ENCODE measurements at places on chromosomes 12 and 14.

DNA sequence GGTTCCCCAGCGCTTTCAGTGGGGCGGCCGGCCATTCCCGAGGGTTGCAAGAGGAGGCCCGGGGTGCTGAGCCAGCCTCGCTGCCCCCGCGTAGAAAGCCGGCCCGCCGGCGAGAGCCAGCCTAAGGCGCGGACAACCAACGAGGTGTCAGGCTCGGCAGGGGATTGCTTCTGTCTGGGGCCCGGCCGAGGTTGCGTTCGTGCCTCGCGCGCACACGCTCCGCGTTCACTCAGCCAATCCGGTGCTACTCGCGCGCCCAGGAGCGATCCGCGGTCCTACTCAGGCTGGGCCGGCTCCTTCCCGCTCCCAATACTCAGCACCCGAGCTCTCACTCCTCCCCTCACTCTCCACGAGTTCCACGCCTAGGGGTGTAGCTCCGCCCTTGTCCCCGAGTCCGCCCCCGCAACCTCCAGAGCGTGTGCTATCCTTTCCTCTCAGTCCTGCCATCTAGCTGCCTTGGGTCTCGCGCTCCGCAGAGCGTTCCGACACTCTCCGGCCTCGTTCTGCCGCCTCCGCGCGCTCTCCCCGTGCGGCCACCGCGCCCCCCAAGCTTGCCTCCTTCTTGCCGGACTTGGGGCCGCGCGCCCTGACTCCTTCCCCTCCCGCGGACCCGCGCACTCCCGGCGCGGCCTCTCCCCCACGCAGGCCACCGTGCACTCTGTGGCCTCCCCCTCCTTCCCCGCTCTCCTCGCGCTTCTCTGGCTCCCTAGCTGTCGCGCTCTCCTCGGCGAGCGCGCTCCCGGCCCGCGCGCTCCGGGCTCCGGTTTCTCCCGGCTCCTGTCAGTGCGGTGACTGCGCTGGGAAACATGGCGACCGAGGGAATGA, at the start of gene GPHN:
Gene GPHN, plus strand, starts transcription at position 426 of the 825 bp plus-strand sequence.
- peak; percentile 94 for DNase-seq

DNA sequence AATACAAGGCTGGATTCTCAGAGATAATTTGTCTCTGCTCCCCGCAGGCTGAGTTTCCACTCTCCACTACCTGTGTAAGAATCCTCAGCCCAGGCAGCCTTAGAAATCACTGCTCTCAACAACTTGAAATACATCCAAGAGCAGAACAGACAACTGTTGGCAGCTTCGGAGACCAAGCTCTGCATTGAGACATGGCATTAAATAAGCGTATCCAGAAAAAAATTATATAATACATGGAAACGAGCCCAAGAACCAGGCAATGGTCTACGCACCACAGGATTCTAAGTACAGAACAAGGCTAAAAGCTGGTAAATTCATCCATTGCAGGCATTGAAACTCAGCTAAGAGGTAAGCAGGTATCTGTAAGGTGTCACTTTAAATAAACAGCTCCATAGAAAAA, 165.5 kb upstream of the DIO3 start:
- DNase-seq: no peak

DNA sequence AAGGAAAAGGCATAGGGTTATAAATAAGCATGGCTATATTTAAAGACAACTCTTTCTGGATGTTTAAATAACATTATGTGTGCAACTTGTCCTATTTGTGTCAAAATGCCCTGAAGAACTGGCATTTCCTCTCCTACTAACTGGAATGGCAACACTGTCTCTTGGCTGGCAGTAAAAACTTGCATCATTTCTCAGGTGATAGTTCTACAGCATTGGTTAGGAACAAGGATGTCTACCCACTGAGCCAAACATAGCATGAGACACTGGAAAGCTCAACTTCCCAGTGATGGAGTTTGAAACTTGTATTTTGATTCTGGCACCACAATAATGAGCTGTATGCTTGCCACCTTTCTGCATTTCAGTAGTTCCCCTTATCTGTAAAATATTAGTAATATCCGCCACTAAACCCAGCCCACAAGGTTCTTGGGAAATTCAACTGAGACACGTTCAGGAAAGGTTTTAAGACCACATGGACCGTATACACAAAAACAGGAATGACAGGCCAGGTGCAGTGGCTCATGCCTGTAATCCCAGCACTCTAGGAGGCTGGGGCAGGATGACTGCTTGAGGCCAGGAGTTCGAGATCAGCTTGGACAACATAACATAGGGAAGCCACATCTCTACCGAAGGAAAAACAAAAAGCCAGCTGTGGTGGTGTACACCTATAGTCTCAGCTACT, 5.1 kb downstream of the SLC38A2 start:
- no peak for DNase-seq

- DNase-seq: no peak
Measured at GRCh38 chr12:2179953-2180736, 127.4 kb downstream of the CACNA1C start.

- no peak for DNase-seq
Measured at GRCh38 chr14:30915596-30915995, 41.2 kb downstream of the COCH start.

DNA sequence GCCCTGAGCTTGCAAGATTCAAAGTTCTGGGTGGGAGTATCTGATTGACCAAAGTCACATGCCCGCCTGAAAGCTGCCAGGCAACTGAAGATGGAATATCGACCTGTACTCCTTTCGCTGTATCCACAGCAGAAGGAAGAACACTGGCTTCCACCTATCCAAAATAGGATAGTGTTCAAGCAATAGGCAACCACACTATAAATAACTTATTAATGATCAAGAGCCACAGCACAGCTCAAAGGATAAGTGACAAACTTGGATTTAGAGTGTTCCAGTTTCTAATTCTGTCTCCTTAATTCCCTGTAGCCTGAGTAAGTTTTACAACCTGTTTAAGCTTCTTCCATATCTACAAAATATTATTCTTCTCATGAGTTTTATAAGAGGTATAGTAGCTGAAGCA, 89.9 kb downstream of the TAOK3 start:
- no peak for DNase-seq

DNA sequence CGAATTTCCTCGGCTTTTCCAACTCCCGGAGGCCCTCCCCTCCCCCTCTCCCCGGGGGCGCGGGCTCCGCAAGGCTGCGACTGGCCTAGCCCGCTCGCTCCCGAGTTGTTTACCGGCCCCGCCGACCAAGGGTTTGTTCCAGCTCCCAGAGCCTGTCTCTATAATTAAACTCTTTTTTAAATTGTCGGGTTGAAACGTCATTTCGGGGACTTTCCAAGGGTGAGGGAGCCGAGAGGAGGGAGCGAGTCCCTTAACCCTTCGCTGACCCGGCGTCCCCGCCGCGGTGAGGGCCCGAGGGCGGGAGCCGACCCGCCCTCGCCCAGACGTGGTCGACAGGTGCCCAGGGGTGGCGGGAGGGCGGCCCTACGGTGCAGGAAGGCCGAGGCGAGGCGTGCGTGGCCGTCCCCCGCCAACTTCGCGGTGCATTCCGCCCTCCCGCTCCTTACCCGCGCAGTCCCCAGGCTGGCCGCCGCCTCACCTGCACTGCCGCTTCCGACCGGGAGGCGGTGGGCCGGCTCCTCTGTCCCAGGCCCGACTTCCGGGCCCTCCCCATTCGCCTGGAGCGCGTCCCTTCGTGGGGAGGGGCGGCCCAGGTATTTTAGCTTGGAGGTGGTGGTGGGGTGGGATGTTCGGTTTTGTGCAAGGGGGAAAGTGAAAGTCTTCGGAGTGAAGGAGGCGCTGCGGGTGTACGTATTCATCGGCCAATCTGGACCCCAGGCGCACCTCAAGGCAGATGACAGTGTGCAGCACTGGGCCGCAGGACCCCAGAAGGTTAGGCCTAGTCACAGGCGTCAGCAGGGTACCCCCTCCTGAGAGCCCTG, 2.9 kb upstream of the ZFP36L1 start:
- DNase-seq: peak; percentile 27

- DNase-seq: no peak
Measured at GRCh38 chr12:105109465-105110212, 2.1 kb downstream of the WASHC4 start.

DNA sequence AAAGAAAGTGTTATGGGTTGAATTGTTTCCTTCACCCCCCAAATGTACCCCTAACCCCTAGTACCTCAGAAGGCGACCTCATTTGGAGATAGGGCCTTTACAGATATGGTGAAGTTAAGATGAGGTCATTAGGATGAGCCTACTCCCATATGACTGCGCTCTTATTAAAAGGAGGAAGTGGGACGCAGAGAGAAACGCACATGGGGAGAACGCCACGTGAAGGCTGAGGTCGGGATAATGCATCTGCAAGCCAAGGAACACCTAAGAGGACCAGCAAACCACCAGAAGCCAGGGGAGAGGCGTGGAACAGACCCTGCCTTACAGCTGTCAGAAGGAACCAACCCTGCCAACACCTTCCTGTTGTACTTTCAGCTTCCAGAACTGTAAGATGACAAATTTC, 1.7 kb upstream of the NRIP2 start:
- DNase-seq: no peak

DNA sequence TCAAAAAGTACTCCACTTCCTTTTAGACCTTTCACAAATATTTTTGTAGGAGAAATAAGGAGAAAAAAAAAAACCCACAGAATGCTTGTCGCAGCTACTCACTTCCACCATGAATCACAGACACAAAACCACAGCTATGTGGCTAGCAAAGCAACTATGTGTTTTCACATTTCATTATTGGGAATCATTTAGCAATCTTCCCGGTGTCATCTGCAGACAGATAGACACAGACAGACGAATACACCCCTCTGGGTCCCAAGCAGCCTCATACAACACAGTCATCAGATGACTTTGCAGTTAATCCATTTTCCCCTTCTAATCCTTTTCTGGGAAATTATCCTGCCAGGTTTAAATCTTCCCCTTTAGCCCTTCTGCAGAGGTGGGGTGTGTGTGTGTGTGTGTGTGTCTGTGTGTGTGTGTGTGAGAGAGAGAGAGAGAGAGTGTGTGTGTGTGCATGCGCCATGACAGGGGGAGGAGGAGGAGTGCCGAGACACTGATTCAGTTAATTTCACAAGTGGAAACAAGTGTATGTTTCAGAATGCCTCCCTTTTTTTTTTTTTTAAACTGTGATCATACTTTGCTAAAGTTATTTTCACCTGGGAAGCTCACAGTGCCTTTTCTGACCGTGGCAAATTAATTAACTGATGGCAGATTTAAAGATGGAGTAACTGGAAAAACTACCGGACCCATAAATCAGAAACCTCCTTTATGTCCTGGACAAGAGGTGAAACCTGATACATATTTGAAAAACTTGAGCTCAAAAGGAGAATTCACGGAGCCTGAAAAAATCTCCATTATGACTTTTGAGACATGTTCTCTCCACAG, 39.9 kb downstream of the LTBP2 start:
- DNase-seq: no peak

- no peak for DNase-seq
Measured at GRCh38 chr12:89672589-89672979, 36.1 kb downstream of the ATP2B1 start.

GRCh38 chr14:85535991-85536832, 6.3 kb downstream of the FLRT2 start:
- no peak for DNase-seq

GRCh38 chr14:68014771-68015170, 195.2 kb downstream of the RAD51B start:
- DNase-seq: no peak

DNA sequence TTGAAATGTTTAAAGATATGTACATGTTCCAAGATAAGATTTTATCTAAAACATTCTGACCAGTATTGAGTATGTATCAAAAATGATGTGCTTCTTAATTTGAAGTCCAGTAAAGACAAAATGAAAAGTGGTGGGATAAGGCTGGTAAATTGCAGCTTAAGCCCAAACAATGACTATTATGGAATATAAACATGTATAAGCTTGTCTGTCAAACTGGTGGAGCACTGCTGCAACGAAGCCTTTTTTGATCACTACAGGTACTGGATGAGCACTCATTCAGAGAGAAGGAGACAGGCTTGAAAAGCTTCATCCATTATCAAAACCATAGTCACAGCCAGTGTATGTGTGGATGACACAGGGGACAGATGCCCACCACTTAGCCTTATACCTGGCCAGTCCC, 138.4 kb downstream of the ATP23 start:
- DNase-seq: no peak

DNA sequence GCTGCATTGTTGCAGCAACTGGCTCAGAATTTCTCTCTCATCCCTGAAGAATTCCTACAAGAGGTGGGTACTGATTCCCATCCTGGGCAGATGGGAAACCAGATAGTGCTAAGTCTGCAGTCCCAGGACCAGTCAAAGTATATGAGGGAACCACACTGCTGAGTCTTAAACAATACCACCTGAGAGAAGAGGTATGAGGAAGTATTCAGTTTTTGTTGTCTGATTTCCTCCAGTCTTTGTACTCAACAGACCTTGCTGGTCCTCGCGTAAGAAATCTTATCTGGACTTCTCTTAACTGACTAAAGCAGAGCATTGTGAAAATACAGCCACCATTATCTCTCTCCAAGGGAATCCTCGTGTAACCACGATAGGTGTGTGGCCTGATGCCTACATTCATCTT, 3.6 kb upstream of the EDDM3A start:
- no peak for DNase-seq

- DNase-seq: no peak
Measured at GRCh38 chr14:89266754-89267153, 150.3 kb downstream of the FOXN3 start.

DNA sequence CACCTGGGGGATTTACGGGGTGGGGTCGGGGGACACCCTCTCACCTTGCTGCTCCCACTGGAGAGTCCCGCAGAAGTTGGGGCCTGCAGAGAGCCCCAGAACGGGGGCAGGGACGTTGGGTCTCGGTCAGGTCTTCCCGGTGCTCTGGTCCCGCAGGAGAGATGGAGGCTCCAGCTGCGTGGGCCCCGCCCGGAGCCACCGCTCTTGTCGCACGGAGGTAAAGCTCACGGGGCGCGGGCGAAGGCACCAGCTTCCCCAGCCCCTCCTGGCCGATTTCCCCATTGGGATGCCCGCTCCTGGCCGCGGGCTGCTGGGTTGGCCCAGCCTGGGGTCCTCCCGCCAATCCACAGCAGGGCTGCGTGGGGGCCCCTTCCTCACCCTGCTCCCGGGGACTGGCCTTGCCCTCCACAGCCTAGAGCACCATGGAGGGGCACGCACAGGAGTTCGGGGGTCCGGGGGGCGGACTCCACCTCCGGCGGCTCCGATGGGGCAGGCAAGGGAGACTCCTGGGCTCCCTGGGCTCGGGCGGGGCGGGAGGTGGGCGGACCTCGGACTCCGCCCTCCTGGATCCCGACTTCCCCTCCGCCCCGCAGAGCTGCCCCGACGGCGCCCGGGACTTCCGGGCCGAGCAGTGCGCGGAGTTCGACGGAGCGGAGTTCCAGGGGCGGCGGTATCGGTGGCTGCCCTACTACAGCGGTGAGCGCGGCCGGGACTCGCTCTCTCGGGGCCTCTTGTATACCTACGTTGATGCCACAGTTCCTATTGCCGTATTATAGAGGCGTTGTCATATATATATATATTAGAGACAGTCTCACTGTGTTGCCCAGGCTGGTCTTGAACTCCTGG, 8.4 kb downstream of the PAPLN start:
- peak; percentile 60 for DNase-seq

DNA sequence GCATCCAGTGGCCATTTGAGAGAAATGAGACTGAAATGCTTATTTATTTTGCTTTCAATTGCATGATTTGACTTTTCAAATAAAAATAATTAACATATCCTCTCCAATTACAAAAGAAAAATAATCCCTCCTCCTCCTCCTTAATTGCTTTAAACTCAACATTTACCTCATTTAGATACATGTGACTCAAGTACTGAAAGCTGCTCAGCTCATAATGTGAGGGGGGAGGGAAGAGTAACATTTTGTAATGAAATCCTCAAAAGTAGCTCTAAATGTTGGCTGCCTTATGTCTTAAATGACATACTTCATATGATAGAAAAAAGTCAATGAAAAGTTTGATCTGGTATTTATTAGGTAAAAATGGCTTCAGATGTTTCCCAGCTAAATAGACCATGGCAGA, 29.0 kb downstream of the DACT1 start:
- DNase-seq: no peak

Data from NCI-H1436 (cell line).